Inflammatory macrophage treated with lipopolysaccharide for 4 hours (primary cell): ENCODE measurements at places on chromosomes 16 and 17.
A peak's percentile ranks its signal among the peaks of the same experiment; 100 is the strongest.

DNA sequence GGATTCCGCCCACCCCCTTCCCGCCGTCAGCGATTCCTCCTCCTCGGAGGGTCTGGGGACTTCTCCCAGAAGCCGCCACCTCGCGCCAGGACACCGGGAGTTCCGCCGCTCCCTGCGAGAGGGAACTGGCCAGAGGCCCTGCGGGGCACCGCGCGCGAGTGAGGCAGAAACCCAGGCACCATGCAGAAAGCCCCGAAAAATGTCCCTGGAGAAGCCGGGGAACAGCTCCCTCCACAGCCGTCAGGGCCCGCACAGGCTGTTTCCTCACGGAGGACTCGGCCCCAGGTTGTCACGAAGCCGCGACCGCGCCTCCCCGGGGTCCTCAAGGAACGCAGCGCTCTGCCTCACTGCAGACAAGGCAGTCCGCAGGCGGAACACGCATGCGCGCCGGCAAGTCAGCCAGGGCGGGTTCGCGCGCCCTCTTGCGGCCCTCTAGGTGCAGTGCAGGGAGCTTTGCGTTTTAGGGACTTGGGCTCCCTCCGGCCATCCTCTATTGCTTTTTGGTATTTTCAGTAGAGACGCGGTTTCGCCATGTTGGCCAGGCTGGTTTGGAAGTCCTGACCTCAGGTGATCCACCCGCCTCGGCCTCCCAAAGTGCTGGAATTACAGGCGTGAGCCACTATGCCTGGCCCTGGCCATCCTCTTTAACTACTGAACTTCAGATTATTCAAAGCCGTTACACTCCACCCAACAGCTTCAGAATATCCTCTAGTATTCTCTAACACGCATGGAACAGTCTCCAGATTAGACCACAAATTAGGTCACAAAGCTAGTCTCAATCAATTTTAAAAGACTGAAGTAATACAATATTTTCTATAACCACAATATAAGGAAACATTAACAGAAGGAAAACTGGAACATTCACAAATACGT, 20.3 kb upstream of the ZNF287 start:
- peak; percentile 86 for DNase-seq

DNA sequence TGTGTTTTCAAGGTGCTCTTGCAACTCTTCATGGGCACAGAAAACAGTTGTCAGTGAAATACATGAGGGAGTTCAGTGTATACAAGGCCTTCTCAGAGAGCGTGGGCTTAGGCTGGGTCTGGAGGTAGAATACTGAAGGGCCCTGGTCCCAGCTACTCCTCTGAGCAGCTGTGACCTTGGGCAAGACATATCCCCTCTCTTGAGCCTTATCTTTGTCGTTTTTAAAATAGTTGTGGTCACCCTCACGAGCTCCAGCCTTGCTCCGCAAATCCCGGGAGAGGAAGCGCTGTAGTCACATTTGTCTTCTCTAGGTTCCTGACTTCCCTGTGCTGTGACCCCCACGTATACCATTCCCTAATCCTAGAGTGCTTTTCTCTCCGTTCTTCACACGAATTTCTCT, 3.6 kb downstream of the ZNRF1 start:
- no peak for DNase-seq

- DNase-seq, result no peak
Observed at GRCh38 chr17:36464765-36465088, 21.8 kb upstream of the ZNHIT3 start.

DNA sequence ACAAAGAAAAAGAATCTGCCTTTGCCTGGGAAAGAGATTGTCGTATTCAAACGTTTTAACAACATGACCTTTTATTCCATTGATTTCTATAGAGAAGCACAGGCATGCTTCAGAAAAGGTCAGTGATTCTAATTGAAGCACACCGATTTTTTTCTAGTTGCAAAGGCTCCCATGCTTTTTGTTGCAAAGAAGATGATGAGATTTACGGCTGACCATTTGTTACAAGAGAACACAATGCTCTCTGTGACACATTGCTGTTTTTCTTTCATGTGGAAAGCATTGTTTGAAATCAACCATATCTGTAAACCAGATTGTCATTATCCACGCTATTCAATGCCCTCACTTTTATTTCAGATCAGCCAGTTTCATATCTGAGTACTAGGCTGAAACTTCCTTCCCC, 99.8 kb downstream of the NLK start:
- no peak for DNase-seq

DNA sequence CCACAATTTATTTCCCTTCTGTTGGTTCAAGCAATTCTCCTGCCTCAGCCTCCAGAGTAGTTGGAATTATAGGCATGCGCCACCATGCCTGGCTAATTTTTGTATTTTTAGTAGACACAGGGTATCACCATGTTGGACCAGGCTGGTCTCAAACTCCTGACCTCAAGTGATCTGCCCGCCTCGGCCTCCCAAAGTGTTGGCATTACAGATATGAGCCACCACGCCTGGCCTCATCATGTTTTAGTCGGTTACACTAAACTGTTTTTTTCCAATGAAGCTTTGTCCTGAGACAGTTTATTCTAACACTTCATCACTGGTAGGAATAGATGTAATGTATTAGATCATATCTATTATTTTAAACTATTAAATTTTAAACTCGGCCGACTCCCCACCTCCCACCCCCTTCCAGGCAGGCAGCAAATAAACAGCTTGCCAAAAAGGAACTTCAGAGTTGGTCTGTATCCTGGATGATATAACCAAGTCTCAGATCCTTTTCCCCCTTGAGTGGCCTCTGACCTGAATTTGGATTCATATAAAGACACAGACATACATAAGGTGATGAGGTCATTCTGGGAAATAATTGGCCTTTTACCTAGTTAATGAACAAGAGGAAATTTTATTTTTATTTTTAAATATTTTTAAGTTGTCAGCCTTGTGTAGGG, 18.4 kb upstream of the CORO6 start:
- DNase-seq, result peak; percentile 68

DNA sequence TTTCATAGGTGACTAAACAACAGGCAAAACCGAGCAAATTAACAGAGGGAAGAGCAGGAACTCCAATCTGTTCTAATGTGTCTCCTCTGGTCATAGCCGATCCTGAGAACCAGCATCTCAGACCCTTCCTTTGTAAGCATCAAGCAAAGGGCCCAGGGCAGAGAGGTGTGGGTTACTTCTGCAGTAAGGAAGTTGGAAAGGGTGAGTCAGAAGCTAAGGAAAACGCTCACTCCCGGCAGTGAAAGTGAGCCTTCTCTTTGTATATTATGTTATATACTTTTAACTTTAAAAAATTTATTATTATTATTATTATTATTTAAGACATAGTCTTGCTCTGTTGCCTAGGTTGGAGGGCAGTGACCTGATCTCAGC, 77.7 kb downstream of the MRM3 start:
- no peak for DNase-seq

- DNase-seq, result no peak
Observed at GRCh38 chr16:1193143-1193824, 31.8 kb downstream of the TPSG1 start.

- DNase-seq, result no peak
Observed at GRCh38 chr16:2149630-2150417, 1.4 kb downstream of the RAB26 start.

- DNase-seq, result no peak
Observed at GRCh38 chr16:23124315-23124714, 24.9 kb downstream of the USP31 start.

DNA sequence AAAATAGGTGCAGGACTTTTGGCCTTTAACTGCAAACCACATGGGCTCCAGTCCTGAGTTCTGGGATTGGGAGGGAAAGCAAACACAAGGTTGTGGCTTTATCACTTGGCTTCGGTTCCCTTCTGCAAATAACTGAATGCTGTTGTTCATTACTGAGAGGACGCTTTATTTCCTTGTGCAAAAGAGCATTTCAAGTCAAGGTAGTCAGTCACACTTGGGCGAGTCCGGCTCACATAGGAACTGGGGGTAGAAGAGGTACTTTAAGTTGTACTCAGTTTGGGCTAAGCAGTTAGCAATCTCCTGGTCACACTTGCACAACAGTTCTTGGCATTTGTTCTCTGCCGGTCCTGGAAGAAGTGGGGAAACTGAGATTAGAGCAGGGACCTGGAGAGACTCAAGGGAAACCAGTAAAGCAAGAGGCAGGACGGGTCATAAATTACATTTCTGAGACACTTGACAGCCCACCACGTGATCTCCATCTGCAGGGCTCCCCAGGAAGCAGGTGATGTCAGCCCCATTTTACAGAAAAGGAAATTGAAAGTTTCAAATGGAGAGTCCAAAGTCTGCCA, 21.6 kb downstream of the PLA2G10 start:
- DNase-seq, result peak; percentile 28

- no peak for DNase-seq
Observed at GRCh38 chr17:44578947-44579346, 21.7 kb downstream of the FZD2 start.
